ENCODE measurements at places on chromosomes 4 and X.

DNA sequence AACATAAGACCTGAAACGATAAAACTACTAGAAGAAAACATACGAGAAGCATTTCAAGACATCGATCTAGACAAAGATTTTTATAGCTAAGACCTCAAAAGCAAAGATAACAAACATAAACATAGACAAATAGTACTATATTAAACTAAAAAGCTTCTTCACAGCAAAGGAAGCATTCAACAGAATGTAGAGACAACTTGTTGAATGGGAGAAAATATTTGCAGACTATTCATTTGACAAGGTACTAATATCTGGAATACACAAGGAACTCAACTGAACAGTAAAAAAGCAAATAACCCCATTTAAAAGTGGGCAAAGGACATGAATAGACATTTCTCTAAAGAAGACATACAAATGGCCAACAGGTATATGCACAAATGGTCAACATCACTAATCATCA lies 49.8 kb downstream of the MANBA start:
- no peak for DNase-seq
- H3K4me1 ChIP-seq, result no peaks in the 10 kb centered on the region
- H3K27ac ChIP-seq, result no peak overlapping the region
- no peaks in the 10 kb centered on the region for H3K27me3 ChIP-seq
- H3K36me3 ChIP-seq, result no peaks in the 10 kb centered on the region

DNA sequence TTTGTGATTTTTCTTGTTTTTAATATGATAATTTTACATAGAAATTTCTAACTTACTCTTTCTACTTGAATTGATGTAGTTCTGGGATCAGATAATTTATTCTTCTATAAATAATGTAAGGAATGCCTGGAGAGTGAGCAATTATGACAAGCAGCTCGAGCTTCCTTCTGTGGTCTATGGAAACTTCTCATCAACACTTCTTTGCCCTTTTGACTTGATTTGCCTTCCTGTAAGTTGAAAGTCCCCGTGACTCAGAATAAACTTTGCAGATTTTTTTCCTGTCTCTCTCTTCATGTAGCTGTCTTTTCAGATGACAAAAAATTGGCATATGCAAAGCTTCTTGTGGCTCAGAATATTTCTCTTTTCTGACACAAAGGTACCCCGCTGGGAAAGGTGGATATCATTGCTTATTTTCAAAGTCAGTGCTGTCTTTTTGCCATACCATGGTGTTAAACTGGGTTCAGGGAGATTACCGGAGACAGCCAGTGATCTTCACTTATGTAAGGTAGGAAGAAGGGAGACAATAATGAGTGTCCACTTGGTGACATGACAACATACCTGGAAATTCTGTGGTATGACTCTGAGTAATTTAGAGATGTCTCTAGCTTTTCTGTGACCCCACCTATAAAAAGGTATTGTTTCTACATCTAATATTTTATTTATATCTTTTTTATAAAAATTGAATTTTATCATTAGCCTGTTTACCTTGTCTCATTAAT lies 278.6 kb upstream of the GNPDA2 start:
- no peak for DNase-seq
- no peak overlapping the region for H3K4me3 ChIP-seq
- no peaks in the 10 kb centered on the region for H3K36me3 ChIP-seq
- H3K27me3 ChIP-seq, result no peaks in the 10 kb centered on the region
- no peaks in the 10 kb centered on the region for H3K4me1 ChIP-seq
- H3K27ac ChIP-seq, result no peak overlapping the region

DNA sequence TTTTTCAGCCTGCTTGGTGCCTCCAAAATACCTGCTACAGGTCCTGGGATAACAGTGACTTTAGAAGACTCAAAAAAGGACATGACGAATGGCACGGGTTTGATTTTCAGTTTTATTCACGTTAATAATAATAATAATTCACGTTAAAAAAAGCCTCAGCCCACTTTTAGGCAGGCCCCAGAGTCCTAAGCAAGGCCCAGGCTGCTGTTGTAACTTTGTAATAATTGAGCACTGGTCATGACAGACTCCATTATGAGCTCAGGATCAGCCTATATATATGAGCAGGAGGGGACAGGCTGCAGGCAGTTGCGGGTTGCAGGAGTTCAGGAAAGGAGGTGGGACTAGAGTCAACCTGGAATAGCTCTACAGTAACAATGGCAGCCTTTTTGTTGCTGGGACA lies at the start of gene TMEM31:
TSS of gene TMEM31 (plus strand) at position 301 of the 400 bp plus-strand sequence. CDS start 1,350 bp downstream, outside the sequence.
- no peak within 1 kb of the TSS for H3K27ac ChIP-seq
- DNase-seq, result no peak
- no peaks in the 10 kb centered on the region for H3K4me1 ChIP-seq
- no peaks in the 10 kb centered on the region for H3K27me3 ChIP-seq
- H3K4me3 ChIP-seq, result no peak within 1 kb of the TSS

DNA sequence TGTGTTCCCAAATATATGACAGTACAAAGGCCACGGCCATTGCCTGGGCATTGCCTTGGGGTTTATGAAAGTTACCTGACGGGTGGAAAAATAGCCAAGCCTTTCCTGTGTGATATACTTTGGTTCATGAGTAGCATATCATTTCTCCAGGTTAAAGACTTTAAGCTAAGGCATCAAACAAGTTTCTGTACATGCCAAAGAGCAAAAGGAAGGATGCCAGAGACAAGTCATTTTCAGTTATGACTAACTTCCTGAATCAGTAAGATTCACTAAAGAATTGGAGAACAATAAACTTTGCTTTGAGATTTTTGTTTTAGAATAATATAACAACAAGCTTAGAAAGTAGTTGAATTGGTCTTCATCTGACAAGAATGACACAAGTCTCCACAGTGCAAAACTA lies 9.7 kb upstream of the GUF1 start:
- no peaks in the 10 kb centered on the region for H3K27me3 ChIP-seq
- no peaks in the 10 kb centered on the region for H3K4me1 ChIP-seq

GRCh38 chr4:101795704-101796103 lies 5.2 kb downstream of the BANK1 start:
- H3K4me3 ChIP-seq, result no peak overlapping the region
- H3K27ac ChIP-seq, result no peak overlapping the region
- H3K27me3 ChIP-seq, result no peaks in the 10 kb centered on the region
- no peak for DNase-seq
- H3K36me3 ChIP-seq, result no peaks in the 10 kb centered on the region
- no peaks in the 10 kb centered on the region for H3K4me1 ChIP-seq

GRCh38 chr4:1825326-1825725 lies 30.6 kb downstream of the LETM1 start:
- H3K27me3 ChIP-seq, result no peaks in the 10 kb centered on the region
- no peak for DNase-seq
- no peaks in the 10 kb centered on the region for H3K4me1 ChIP-seq
- peaks cover 36% of the 10 kb centered on the region for H3K36me3 ChIP-seq
- no peak overlapping the region for H3K27ac ChIP-seq
- no peak overlapping the region for H3K4me3 ChIP-seq

DNA sequence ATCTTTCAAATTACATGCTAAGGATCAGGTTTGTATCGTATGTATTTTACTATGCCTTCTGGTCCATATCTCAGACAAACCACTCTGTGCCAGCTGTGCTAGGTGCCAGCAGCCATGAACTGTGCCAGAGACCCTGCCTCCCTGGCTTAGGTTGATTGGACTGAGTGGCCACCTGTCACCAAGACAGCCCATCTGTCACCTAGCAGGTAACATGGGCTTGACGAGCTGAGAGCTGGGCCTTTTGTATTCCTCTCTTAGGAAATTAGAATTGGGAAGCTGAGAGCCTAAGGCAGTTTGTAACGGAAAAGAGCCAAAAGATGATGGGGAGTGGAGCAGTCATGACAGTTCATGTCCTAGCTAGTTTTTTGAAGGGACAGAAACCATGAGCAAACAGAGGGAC lies 42.5 kb downstream of the TMEM164 start:
- no peak overlapping the region for H3K27ac ChIP-seq
- H3K36me3 ChIP-seq, result no peaks in the 10 kb centered on the region
- DNase-seq, result no peak
- H3K4me1 ChIP-seq, result no peaks in the 10 kb centered on the region

DNA sequence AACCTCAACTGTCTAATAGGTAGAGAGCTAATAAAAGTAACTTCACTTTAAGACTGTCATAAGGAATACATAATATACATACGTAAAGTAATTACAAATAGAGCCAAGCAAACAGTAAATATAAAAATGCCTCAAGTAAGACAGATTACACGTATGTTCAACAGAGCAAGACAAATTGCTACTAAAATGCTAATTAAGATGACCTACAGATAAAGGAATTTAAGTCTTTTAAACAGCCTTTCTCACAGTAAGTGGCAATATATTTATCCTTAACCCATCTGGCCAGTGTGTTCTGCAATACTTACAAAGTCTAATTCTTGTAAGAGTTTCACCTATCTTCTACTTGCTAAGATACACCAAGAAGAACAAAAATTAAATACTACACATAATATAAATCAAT lies 12.7 kb downstream of the G3BP2 start:
- DNase-seq, result no peak
- peaks cover 6% of the 10 kb centered on the region for H3K36me3 ChIP-seq
- H3K4me3 ChIP-seq, result no peak overlapping the region
- H3K27me3 ChIP-seq, result no peaks in the 10 kb centered on the region
- peaks cover 14% of the 10 kb centered on the region for H3K4me1 ChIP-seq

DNA sequence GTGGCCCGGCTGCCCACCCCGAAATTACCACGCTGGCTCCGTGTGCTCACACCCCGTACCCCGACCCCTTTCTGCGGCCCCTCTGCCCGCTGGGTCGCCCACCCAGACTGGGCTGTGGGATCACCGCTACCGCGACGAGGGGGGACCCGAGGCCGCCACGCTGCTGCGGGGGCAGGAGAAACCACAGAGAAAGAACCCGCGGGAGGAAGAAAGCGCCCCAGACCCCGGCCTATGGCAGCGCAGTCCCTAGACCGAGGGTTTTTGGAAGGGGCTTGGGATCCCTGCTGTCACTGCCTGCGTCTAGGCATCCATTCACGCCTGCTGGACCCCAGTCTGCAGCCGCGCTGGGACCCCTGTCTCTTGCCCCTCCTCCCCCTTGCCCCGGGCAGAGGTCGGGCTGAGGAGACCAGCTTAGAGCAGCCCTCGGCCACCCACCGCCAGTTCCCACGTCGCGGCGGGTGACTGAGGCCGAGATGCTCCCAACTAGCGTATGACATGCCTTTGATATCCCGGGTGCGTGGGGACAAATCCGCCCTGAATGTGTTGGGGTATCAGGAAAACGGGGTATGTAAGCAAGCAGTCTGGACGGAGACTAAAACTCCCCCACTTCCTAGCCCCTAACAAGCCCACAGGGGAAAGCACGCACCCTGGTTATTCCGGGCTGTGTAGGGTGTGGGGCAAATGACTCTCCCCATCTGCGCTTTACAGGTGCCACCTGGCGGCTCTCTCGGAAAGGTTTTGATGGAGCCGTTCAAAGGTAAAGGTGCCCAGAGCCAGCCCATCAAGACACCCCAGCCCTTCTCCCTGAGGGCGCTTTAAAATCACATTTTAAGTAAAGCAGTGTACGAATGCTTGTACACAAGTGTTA lies 862 bp upstream of the INPP4B start:
- DNase-seq, result peak; percentile 18
- H3K27me3 ChIP-seq, result peaks cover 14% of the 10 kb centered on the region
- no peaks in the 10 kb centered on the region for H3K36me3 ChIP-seq
- H3K4me1 ChIP-seq, result no peaks in the 10 kb centered on the region
- peak overlapping the region; percentile 68 for H3K4me3 ChIP-seq
- no peak overlapping the region for H3K27ac ChIP-seq

GRCh38 chr4:149248191-149248764 lies 567.4 kb downstream of the IQCM start:
- DNase-seq, result no peak
- H3K4me1 ChIP-seq, result no peaks in the 10 kb centered on the region
- no peak overlapping the region for H3K4me3 ChIP-seq
- H3K27ac ChIP-seq, result no peak overlapping the region
- no peaks in the 10 kb centered on the region for H3K36me3 ChIP-seq
- no peaks in the 10 kb centered on the region for H3K27me3 ChIP-seq

DNA sequence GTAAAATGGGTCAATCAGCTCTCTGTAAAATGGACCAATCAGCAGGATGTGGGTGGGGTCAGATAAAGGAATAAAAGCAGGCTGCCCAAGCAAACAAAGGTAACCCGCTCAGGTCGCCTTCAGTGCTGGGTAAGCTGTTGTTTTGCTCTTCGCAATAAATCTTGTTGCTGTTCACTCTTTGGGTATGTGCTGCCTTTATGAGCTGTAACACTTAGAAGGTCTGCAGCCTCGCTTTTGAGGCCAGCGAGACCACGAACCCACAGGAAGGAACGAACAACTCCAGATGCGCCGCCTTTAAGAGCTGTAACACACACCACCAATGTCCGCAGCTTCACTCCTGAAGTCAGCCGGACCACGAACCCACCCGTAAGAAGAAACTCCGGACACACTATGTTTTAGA lies 11.5 kb upstream of the CAMK2D start:
- DNase-seq, result no peak
- H3K36me3 ChIP-seq, result no peaks in the 10 kb centered on the region
- no peaks in the 10 kb centered on the region for H3K27me3 ChIP-seq
- no peak overlapping the region for H3K27ac ChIP-seq

- peak overlapping the region; percentile 37 for H3K27ac ChIP-seq
- H3K4me3 ChIP-seq, result no peak overlapping the region
- H3K27me3 ChIP-seq, result no peaks in the 10 kb centered on the region
- peak; percentile 75 for DNase-seq
- H3K4me1 ChIP-seq, result peaks cover 9% of the 10 kb centered on the region
Measured at GRCh38 chrX:50838820-50839600, 25.0 kb upstream of the SHROOM4 start.

DNA sequence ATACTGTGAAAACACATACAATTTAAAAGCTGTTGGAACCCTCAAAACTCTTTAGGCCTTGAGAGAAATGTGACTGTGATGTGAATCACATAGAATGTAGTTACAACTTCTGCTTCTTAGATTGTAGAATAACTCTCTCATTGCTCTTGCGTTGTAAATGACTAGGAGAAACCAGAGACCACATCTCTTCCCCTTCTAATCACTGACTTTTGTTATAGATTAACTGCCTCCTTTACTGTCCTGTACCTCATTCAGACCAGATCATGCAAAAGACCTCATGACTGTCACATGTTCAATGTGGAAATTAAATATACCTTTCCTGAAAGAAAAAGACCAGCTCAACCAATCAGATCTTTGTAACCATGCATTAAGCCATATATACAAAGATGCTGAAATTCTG lies 43.2 kb upstream of the NEIL3 start:
- H3K27me3 ChIP-seq, result no peaks in the 10 kb centered on the region
- no peak overlapping the region for H3K27ac ChIP-seq
- H3K4me3 ChIP-seq, result no peak overlapping the region
- no peak for DNase-seq
- H3K36me3 ChIP-seq, result no peaks in the 10 kb centered on the region

- H3K27me3 ChIP-seq, result no peaks in the 10 kb centered on the region
- H3K36me3 ChIP-seq, result no peaks in the 10 kb centered on the region
- no peak overlapping the region for H3K27ac ChIP-seq
- H3K4me3 ChIP-seq, result no peak overlapping the region
Measured at GRCh38 chr4:125781651-125782050, 466.9 kb downstream of the FAT4 start.

DNA sequence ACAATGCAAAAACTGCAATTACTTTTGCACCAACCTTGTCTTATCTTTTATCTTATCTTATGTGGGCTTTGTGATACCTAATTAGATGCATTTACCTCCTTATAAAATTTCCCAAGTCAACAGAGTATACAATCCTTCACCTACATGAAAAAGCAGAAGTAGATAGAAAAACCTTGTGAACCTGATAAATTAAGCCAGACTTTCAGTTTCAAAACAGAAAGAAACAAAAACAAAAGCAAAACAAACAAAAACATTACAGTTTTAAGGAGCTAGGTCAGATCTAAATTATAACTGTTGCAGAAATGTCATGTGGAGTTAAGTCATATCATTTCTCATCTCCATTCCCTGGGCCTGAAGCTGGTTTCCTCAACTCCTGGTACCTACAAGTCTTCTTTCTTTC lies 24.9 kb upstream of the CXXC4 start:
- DNase-seq, result no peak
- no peaks in the 10 kb centered on the region for H3K27me3 ChIP-seq
- H3K36me3 ChIP-seq, result no peaks in the 10 kb centered on the region
- no peaks in the 10 kb centered on the region for H3K4me1 ChIP-seq
- no peak overlapping the region for H3K4me3 ChIP-seq
- no peak overlapping the region for H3K27ac ChIP-seq

All from endothelial cell of umbilical vein (primary cell).